Tibial nerve (tissue), 4 donors: ENCODE measurements at places on chromosomes 4 and X. TPM values are rescaled to one million over a fixed set of nuclear protein-coding genes. Genes with fewer than 3 reads are reported as not detected.

GRCh38 chr4:31084806-31085416 lies 364.7 kb downstream of the PCDH7 start:
- no peak overlapping the region for H3K27ac ChIP-seq
- no peak overlapping the region for H3K4me3 ChIP-seq
- H3K27me3 ChIP-seq: no peaks in the 10 kb centered on the region
- DNase-seq: no peak
- no peaks in the 10 kb centered on the region for H3K4me1 ChIP-seq

Gene CHST7
- total RNA-seq: 106 TPM

Gene NSUN7
- total RNA-seq: 2.1 TPM

Gene EXOSC9
- total RNA-seq: 32.7 TPM

DNA sequence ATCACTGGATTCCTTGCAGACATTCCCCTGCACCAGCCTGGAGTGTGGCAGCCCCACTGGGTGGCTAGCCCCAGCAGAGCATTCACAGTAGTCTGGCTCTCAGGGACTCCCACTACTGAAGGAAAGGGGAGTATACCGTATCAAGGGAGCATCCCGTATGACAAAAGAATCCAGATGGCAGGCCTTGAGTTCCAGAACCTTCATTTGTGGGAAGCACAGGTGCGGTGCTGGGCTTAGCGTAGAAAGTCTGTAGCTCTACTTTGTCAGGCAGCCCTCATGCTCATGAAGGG lies 79.6 kb downstream of the CENPC start:
- no peak for DNase-seq
- no peaks in the 10 kb centered on the region for H3K4me1 ChIP-seq
- H3K4me3 ChIP-seq: no peak overlapping the region
- H3K27me3 ChIP-seq: no peaks in the 10 kb centered on the region

Gene TSPAN6
- total RNA-seq: 32.6 TPM

- no peaks in the 10 kb centered on the region for H3K4me1 ChIP-seq
- no peaks in the 10 kb centered on the region for H3K36me3 ChIP-seq
- no peak overlapping the region for H3K4me3 ChIP-seq
- no peak for DNase-seq
- no peak overlapping the region for H3K27ac ChIP-seq
- no peaks in the 10 kb centered on the region for H3K27me3 ChIP-seq
Measured at GRCh38 chrX:73877687-73878086, 314.7 kb downstream of the CHIC1 start.

Gene TLL1
- total RNA-seq: 9.0 TPM

- H3K27me3 ChIP-seq: no peaks in the 10 kb centered on the region
- no peak overlapping the region for H3K27ac ChIP-seq
- H3K4me3 ChIP-seq: no peak overlapping the region
- H3K36me3 ChIP-seq: no peaks in the 10 kb centered on the region
- peaks cover 50% of the 10 kb centered on the region for H3K4me1 ChIP-seq
Measured at GRCh38 chr4:77804471-77804870, 14.7 kb downstream of the CNOT6L start.

DNA sequence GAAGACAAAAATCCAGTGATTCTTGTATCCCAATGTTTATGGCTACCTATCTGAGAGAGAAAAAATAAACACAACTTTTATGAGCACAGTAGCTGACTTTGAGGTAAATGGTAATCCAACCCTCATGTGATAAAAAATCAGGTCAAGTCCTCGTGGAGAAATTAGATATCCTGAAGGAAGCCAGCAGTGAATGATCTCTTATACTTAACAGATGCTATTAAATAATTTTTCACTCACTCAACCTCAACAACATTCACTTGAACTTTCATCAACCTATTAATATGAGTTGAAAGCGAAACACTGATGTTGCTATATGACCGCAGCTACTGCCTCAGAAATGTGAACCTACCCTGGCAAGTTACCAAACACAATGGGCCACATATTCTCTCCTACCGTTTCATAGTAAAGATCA lies 105.4 kb downstream of the GPC3 start:
- peaks cover 22% of the 10 kb centered on the region for H3K27me3 ChIP-seq
- no peak for DNase-seq
- H3K27ac ChIP-seq: no peak overlapping the region

DNA sequence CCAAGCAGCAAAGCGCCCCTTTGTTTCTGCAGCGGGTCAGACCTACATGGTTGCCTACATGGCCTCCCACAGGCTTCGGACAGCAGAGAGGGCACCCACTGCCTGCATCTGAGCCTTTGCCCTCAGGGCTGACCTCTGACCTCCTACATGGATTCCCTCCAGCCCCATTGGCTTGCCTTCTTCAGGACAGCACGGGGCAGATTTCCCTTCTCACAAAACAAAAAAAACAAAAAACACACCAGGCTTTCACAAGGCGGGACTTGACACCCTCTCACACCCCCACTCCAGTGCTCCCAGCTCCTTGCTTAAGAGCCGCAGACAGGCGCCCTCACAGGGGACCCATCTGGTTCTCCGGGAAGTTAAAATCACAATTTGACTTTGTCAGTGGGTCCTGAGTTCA lies 32.9 kb downstream of the ZFYVE28 start:
- no peak overlapping the region for H3K4me3 ChIP-seq
- no peak for DNase-seq
- H3K27ac ChIP-seq: no peak overlapping the region
- no peaks in the 10 kb centered on the region for H3K36me3 ChIP-seq

- DNase-seq: no peak
- H3K27me3 ChIP-seq: no peaks in the 10 kb centered on the region
- no peak overlapping the region for H3K4me3 ChIP-seq
Measured at GRCh38 chrX:30015440-30015839, 199.9 kb upstream of the MAGEB2 start.

DNA sequence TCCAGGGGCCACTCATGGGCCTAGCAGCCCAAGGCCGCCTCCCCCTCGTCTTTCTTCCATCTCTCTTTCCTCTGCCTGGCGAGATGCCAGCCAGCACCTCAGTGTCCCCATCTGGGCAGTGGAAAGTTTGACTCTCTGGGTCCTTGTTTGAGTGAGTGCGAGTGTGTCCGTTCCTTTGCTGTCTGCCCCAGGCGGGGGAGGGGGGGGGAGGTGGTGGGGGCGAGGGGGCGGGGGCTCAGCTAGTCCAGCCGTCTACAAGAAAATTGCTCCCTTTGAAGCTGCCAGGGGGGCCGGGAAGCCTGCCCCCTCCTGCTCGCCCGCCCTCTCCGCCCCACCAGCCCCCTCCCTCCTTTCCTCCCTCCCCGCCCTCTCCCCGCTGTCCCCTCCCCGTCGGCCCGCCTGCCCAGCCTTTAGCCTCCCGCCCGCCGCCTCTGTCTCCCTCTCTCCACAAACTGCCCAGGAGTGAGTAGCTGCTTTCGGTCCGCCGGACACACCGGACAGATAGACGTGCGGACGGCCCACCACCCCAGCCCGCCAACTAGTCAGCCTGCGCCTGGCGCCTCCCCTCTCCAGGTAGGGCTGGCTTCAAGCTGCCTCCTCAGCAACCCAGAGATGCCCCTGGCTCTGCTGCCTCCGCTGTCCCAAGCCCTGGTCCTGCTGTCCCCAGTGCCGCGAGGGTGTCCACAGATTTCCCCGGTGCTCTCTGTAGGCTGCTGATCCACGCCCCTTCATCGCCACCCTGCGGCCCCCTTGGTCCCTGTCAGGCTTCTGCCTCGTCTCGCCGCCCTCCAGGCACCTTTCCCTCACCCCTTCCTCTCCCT lies at the start of gene BGN:
BGN (plus strand) TSS at position 440 of the 821 bp plus-strand sequence. CDS start 9,652 bp downstream, outside the sequence.
- H3K4me1 ChIP-seq: peaks cover 46% of the 10 kb centered on the region
- H3K4me3 ChIP-seq: peak within 1 kb of the TSS; percentile 47
- H3K27ac ChIP-seq: peak within 1 kb of the TSS; percentile 81

GRCh38 chrX:24200133-24200532 lies 50.6 kb downstream of the ZFX start:
- H3K27me3 ChIP-seq: no peaks in the 10 kb centered on the region
- no peak overlapping the region for H3K4me3 ChIP-seq
- no peak for DNase-seq
- H3K4me1 ChIP-seq: no peaks in the 10 kb centered on the region
- no peaks in the 10 kb centered on the region for H3K36me3 ChIP-seq
- no peak overlapping the region for H3K27ac ChIP-seq

DNA sequence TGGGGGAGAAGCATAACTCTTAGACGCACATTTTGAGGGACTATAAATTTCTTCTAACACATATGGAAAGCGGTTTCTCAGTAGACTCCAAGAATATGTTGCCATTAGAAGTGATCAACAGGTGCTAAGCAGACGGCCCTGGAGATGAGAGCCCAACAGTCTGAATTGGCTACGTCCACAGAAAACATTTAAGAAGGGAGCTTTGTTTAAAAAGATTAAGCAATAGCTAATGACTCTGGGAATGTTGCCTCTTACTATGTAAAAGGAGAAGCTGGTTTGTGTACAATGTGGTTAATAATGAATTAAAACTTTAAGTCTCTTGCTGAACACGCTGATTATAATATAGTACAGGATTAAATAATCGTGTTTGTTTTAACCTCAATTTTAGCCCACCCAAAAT lies 399.5 kb downstream of the SMARCA1 start:
- H3K4me3 ChIP-seq: no peak overlapping the region
- H3K4me1 ChIP-seq: no peaks in the 10 kb centered on the region
- no peak overlapping the region for H3K27ac ChIP-seq
- no peaks in the 10 kb centered on the region for H3K36me3 ChIP-seq

Gene CTAG2
- total RNA-seq: not detected

DNA sequence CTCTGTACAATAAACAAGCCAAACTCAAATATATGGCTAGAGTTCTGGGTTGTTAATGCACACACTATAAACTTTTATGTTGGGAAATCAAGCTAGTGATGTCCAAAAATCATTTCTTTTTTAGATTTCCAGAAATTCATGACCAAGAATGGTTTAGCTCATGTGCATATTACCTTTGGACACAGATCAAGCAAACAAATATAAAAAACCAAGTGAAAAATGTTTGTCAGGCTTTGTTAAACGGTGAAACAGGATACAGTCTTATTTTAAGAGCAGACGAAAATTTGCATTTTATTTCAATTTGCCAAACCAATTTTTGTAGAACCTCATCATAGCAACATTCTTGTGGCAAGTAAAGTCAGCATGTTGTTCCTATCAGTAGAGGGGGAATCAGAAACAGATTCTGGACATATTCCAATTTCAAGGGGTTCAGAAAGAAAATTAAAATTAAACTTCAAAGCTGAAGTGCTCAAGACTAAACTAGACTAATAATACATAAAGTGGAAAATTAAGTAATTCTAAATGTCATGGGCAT lies 413.6 kb downstream of the TRIML1 start:
- H3K36me3 ChIP-seq: no peaks in the 10 kb centered on the region
- no peak for DNase-seq
- H3K4me1 ChIP-seq: no peaks in the 10 kb centered on the region
- H3K27me3 ChIP-seq: no peaks in the 10 kb centered on the region

DNA sequence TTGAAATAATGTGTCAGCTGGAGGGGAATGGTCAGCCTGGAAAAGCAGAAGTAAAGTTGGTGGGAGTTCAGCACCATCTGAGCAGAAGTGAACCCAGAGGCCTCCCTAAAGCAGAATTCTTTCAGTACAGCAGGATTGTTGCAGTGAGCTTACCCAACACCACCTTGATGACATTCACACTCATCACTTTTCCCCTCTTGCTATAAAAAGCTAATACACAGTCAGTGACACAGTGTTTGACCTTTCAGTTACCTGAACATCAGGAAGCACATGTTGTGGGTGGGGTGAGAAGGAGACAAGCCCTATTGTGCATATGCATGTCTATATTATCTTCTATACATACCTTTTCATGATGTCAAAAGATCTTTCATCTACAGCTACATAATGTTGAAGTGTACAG lies 624.7 kb upstream of the ZFP42 start:
- H3K4me3 ChIP-seq: no peak overlapping the region
- H3K27me3 ChIP-seq: no peaks in the 10 kb centered on the region
- no peak overlapping the region for H3K27ac ChIP-seq
- H3K4me1 ChIP-seq: no peaks in the 10 kb centered on the region
- no peak for DNase-seq

DNA sequence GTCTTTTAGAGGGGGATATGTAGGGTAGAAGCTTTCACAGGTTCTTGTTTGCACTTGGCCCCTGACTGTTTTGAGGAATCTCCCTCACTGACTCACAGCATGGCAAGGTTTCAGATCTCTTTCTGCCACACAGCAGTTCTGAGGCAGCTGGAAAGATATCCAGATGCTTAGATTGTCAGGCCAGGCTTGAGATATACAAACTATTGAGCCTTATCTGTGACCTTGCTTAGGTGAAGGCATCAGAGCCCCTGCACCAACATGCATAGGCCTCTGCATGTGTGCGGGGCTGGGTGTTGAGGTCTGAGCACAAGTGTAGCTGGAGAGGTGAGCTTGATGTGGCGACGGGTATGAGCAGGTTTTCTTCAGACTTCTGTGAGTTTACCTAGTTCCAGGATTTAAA lies 80.9 kb upstream of the MSANTD1 start:
- H3K27me3 ChIP-seq: no peaks in the 10 kb centered on the region
- H3K4me3 ChIP-seq: no peak overlapping the region
- DNase-seq: no peak
- no peaks in the 10 kb centered on the region for H3K4me1 ChIP-seq
- no peak overlapping the region for H3K27ac ChIP-seq

DNA sequence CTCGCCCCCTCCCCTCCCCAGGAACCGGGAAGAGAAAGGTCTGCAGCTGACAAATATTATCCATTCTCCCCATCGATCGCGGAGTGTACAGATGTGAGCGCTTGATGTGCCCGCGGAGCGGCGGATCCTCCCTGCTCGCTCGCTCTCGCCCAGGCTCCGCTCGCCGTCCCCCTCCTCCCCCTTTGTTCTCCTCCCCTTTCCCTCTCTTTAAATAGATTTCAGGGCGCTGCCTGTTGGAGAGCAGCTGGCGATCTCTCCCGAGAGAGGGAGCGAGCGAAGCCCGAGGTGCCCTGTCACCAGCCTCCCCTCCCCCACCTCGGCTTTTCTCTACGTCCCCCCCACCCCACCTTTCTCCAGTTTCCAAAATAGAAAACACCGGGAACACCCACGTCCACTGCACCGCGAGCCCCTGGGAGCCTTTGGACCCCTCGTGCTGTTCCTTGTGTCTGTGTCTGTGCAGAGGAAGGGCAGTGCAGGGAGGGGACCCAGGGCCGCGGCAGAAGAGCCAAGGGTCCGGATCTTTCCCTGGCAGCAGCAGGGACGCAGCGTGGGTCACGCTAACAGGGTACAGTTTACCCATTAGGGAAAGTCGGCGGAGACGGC lies 56.6 kb upstream of the BCOR start:
- no peaks in the 10 kb centered on the region for H3K4me1 ChIP-seq
- H3K27ac ChIP-seq: peak overlapping the region; percentile 70
- H3K27me3 ChIP-seq: no peaks in the 10 kb centered on the region
- no peak for DNase-seq
- peak overlapping the region; percentile 28 for H3K4me3 ChIP-seq

Gene MYL5
- total RNA-seq: 13.8 TPM

Gene MGST2
- total RNA-seq: 27.3 TPM

- no peak overlapping the region for H3K27ac ChIP-seq
- no peak for DNase-seq
- no peaks in the 10 kb centered on the region for H3K27me3 ChIP-seq
- H3K4me3 ChIP-seq: no peak overlapping the region
- H3K4me1 ChIP-seq: no peaks in the 10 kb centered on the region
Measured at GRCh38 chr4:135201081-135201480, 999.5 kb upstream of the PABPC4L start.

DNA sequence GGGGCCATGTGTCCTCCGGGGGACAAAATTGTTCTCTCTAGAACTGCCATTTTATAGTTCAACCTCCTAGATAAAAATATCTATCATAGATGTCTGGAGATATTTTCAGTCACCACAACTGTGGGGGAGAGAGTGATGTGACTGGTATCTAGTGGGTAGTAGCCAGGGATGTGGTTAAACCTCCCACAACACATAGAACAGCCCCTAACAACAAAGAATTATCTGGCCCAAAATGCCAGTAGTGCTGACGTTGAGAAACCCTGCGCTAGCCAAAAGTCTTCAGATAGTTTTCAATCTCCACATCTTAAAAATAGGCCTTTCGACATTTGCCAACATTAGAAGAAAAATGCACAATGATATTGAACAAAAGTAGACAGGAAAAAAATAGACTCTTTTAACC lies 19.0 kb upstream of the SUPT20HL2 start:
- H3K4me1 ChIP-seq: no peaks in the 10 kb centered on the region
- no peak for DNase-seq
- no peak overlapping the region for H3K27ac ChIP-seq
- H3K36me3 ChIP-seq: no peaks in the 10 kb centered on the region
